ENCODE measurements at places on chromosomes 5 and 9. TPM values are rescaled to one million over a fixed set of nuclear protein-coding genes. Genes with fewer than 3 reads are reported as not detected.

SLC28A3 gene
- polyA plus RNA-seq, result 1.8 TPM

IL4 gene
- polyA plus RNA-seq, result 0.59 TPM

CNTFR gene
- polyA plus RNA-seq, result 2.2 TPM

ITK gene
- 92.8 TPM for polyA plus RNA-seq

GPRIN1 gene
- polyA plus RNA-seq, result 0.82 TPM

GKAP1 gene
- polyA plus RNA-seq, result 22.4 TPM

SOX30 gene
- 0.16 TPM for polyA plus RNA-seq

FAM221B gene
- polyA plus RNA-seq, result 0.05 TPM

FRRS1L gene
- polyA plus RNA-seq, result 0.07 TPM

All from thymus (tissue), 14 donors.